NCI-H2171 (cell line): ENCODE measurements at places on chromosomes 5 and 9.

DNA sequence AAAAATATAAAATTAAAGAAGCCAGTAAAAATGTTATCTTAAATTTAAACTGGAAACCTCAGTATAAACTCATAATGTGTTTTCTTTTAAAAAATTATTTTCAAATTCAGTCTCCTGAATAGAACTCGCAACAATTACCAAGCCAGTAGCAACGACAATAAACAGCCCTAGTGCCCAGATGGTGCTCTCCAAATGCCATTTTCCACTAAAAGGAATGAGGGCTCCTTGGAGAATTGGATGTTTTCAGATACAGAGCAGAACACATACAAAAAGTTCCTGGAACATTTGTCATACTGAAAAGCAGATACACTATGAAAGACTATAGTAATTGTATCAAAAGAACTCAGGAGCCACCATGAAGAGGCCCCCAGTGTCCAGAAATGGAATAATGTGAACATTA, 97.4 kb downstream of the TMC1 start:
- DNase-seq = peak; percentile 52

DNA sequence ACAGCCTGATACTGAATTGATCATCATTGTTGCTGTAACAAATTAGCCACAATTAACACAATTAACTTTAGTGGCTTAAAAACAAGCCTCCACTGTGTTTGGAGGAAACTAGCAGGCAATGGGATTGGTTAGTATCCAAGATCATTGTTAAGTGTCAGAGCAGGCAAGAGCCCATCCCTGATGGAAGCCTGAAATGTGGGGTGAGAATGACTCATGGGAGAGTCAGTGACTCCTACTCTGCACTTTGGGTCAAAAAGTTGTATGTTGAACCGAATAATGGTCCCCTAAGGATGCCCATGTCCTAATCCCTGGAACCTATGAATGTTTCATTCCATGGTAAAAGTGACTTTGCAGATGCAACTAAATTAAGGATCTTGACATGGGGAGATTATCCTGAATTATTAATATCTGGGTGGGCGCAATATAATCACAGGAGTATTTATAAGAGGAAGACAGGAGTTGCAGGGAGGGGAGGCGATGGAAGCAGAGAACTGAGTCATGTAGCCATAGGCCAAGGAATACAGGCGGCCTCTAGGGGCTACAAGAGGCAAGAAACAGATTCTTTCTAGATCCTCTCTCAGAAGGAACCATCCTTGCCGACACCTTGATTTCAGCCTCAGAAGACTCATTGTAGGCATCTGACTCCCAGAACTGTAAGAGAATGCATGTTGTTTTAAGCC, 28.8 kb downstream of the ALG2 start:
- DNase-seq = no peak

DNA sequence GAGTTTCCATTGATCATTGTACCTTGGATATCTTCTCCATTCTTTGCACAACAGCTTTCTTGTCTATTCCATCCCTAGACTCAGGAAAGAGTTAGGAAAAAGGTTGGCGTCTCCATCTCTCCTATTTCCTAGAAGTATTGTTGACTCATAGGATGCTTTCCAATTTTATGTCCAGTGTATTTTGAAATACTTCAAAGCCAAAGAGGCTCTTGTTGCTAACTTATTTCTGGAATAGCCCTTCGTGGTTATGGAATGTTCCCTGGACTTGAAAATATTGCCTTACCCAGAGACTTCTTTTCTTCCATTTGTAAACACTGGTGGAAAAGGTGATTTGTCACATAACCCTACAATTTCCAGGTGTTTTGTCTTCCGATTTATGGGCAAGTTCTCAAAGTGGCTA, 402.3 kb upstream of the ZNF608 start:
- no peak for DNase-seq

DNA sequence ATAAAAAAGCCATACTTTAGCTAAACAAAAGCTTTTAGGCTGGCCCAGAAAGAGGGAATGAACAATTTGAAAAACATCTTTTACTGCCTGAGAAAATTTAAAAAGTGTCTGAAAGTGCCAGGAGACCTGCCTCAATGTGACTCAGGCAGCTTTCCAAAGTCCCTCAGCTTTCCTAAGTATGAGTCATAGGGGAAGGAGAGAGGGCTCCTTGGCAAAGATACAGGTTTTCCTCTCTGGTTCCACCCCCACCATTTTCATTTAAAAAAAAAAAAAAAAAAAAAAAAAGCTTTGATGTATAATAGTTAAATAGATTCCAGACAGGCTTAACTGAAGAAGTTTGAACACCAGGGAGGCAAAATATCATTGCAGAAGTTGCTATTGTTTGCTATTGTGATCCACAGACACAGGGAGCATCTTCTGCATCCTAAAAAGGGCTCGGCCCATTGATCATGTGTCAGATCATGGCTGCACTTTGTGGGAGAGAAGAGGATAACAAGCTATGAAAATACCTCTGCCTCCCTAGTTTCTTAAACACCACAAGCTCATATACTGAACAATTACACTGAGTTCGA, 71.5 kb downstream of the MRPS27 start:
- peak; percentile 16 for DNase-seq

- DNase-seq = no peak
Measured at GRCh38 chr9:95102572-95102971, 214.9 kb downstream of the FANCC start.

GRCh38 chr9:95463148-95464060, 53.4 kb downstream of the PTCH1 start:
- DNase-seq = no peak

DNA sequence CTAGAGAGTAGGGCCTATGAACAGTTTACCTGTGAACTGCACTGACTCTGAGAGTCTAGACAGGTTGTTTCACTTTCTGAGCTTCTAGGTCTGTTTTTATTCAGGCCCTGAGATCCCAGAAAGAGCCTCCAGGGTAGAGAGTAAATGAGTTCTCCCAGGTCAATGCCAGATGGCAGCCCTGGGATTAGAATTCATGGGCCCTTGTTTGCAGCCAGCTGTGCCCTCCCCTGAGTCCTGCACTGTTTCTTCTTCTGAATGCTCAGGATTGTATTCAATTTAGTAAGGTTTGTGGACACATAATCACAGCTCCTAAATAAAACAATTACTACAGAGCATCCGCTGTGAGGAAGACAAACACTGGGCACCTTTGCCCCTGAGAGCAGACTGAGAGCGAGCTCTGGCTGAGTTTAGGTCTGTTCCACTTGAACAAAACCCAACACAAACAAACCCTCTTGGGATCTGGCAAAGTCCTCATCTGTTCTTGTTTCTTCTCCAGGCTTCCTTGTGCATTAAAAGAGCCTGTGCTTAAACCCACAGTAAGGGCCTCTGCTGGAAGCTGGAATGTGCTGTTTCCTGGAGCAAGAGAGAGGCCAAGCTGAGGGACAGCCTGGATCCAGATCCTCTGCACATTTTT, 29.9 kb downstream of the FAM219A start:
- peak; percentile 48 for DNase-seq

DNA sequence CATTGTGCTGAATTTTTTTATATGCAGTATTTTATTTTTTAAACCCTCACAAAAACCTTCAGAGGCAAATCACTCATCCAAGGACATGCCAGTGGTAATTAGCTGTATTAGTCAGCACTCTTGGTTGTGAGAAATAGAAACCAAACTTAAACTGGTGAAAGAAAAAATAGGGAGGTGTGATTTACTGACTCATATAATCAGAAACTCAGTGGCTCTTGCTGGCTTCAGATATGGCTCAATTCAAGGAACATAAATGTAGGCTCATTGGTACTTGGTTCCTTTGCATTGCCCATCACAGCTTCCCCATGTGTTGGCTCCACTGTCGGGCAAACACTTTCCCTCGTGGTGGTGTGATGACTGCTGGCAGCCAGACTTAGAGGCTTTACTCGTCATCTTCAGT, 497.2 kb downstream of the MAT2B start:
- no peak for DNase-seq

DNA sequence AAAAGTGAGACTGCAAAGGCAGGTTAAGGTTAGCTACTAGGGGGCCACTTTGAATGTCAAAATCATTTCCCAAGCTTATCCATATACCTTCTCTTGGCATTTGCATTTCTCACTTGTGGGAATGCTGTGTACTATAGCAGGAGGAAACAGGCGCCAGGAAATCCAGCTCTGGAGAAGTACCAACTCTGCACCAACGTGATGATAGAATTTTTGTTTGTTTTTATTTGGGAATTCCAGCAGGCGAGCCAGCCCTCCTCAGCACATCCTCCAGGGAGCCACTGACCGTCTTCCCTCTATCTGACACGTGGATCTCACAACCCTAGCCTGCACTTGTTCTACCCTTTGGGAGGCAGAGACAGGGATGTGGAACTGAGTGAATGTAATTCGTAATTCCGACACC, 318.0 kb downstream of the ACTL7B start:
- DNase-seq = no peak

GRCh38 chr5:134459010-134459403, 47.3 kb upstream of the CDKN2AIPNL start:
- DNase-seq = peak; percentile 18

DNA sequence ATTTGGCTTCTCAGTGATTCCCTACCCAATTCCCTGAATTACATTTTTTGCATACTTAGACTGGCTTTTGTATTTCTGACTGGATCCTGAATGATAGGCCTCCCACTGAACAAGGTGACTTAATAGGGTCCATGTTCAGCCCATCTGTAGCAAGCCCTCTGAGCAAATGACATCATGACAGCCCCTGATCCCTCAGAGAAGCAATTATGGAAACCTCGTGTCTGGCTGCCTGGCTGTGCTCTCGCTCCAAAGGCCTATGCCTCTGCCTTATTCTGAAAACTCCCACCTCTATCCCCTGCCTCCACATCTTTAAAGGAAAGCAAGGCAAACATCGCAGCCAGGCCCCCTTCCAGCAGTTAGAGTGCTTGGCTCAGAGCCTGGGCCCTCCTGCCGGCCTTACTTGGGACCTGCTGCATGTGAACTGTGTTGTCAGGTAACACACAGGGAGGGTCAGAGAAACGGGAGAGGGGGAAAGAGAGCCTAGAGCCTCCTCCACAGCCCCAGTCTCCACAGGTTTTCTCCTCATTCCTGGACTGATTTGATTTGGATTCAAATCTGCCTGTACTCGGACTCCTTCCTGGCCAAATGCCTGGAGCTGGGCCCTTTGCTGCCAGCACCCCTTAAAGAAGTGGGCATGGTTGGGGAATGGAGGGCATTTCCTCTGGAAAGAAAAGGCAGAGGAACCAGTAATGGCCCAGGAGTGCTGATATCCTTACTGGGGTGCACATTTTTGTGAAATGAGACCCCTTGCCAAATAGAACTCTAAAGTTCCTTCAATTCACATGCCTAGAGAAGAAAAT, 3.8 kb downstream of the DCANP1 start:
- no peak for DNase-seq

- DNase-seq = peak; percentile 66
Measured at GRCh38 chr9:134830126-134830525, 50.5 kb upstream of the FCN2 start.

- no peak for DNase-seq
Measured at GRCh38 chr9:93435386-93435785, 16.1 kb upstream of the FAM120A start.

- no peak for DNase-seq
Measured at GRCh38 chr5:23703940-23704855, 196.8 kb downstream of the PRDM9 start.

DNA sequence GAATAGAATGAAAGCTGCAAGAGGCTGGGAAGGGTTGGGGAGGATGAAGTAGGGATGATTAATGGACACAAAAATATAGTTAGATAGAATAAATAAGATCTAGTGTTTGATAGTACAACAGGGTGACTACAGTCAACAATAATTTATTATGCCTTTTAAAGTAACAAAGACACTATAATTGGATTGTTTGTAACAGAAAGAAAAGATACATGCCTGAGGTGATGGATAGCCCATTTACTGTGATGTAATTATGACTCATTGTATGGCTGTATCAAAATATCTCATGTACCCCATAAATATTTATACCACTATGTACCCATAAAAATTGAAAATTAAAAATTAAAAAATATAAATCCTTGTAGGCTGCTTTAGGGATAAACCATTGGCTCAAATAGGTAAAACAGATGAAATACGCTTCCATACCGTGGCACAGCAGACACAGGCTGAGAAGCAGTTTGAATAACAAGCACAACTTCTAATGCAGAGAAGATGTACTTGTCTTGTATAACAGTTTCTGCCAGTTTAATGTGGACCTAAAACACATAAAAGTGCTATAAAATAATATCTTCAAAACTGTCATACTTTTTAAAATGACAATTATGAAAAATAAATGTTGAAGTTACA, 34.9 kb downstream of the APBA1 start:
- no peak for DNase-seq

DNA sequence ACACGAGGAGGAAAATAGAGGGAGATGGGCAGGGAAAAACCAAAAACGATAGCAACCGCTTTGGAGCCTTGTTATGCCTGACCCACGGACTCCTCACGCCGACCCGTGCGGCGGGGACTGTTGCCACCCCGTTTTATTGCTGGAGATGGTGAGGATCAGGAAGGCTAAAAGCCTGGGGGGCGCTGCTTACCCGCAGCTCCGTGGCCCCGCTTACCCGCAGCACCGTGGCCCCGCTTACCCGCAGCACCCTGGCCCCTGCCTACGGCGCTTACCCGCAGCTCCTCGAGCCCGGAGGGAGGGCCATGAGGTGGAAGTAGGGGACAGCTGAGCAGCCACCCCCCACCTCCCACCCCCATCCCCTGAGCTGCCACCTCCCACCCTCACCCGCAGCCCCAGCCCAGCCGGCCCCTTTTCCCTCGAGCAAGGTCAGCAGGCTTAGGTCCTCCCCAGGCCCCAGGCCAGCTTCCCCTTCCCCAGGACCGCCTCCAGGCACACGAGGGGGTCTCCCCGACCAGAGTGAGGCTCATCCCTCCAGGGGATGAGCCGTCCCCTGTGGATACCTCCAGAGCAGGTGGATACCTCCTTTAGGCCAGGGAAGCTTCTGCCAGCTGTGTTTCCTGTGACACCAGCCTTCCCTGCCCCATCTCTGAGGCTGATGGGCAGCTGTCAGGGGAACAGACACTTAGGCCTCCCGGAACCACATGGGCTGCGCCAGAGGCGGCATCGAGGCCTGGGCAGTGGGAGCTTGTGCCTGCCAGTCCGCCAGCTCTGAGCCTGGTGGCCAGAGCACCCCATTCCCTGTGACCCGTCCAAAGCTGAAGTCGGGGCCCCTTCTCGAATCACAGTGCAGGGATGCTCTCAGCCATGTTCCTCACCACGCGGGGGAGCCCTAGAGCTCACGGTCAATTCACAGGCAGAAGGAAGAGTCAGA, 92.3 kb downstream of the LMX1B start:
- DNase-seq = no peak

DNA sequence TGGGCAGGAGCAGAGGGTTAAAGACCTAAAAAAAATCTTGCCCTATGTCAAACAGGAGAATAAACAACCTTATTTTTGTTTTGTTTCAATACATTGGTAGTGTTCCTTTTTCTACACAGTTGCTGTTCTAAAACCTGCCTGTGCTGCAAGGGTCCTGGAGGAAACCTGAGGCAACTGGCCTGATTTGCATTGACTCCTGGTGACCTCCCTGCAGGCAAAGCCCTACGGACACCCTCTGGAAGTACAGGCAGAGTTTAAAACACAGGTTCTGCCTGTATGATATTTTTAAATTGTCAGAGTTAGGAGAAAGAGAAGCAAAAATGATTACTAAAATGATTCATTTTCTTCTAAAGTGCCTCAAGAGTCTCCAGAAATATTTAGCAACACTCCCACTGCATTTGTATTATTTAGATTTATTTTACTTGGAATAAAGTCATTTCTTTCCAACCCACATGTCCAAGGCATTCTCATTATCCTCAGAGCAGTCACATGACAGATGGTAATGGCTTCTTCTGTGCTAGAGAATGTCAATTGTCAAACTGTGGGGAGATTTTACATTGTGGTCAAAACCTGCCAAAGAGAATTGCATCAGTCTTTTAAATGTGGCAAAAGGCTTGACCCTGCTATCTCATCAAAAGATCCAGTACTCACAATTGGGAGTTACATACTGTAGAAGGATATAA, 559.6 kb downstream of the CETN3 start:
- DNase-seq = no peak
